ENCODE measurements at places on chromosomes 2 and 18.

- no peak for DNase-seq
Measured at GRCh38 chr2:33372940-33373553, 103.4 kb upstream of the RASGRP3 start.

DNA sequence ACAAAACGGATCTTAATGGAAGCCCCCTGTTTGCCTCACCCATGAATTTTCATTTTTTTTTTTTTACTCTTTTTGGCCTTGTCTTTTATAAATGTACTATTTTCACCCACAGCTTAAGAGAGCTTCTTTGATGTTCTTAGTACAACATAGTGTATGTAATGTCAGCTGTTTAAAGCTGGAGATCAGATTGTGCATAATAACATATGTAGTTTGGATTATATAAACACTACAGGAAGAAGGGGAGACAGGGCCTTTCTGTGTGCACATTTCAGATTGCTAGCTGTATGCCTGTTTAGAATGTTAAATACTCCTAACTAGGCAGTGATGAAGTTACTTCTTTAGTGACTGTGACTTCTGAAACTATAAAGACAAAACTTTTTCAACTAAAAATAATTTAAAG is 2.1 kb upstream of the TANC1 start:
- DNase-seq = no peak

- no peak for DNase-seq
Measured at GRCh38 chr2:11498543-11499034, 32.6 kb upstream of the E2F6 start.

GRCh38 chr2:173435574-173435973 is 80.9 kb downstream of the CDCA7 start:
- no peak for DNase-seq

DNA sequence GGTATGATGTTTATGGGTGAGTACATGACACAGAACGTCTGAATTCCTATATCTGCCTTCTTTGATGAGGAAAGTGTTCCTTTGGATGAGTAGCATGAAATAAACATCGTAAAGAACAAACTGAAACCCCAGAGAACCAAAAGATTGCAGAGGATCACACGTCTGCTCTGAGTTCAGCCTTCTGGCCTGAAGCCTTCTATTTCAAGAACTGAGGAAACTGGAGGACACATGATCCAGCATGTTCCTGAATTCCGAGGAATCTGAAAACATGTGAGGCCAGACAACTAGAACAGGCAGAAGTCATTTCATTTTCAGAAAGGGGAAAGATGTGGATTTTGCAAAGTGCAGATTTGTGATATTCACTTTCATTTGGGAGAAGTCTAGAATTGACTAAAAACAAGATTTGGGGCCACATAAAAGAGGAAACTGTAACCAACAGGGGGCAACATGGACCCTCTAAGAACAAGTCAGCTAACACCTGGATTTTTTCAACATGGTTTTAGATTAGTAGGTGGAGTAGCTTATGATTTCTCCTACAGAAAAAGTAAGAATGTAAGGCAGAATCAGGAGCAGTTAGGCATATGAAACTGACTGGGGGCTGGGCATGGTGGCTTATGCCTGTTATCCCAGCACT is 8.3 kb downstream of the SULT6B1 start:
- DNase-seq = no peak

DNA sequence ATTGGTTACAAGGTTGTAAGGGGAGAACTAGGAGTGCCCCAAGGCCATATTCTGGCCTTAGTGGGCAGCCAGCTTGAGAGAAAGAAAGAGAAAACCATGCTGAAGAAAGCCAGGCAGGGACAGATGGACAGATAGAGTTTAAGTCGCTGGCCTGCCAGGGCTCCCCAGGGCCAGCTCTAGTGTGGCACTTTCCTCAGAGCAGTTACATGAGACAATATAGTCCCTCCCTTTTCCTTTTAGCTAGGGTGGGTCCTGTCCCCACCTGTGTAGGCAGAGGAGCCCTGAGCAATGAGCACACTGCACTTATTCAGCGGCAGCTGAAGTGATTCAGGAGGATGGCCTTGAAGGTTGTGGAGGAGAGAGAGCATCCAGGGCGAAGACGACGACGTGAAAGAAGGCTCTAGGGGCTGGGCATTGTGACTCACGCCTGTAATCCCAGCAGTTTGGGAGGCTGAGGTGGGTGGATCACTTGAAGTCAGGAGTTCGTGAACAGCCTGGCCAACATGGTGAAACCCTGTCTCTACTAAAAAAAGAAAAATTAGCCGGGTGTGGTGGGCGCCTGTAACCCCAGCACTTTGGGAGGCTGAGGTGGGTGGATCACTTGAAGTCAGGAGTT is 152.0 kb upstream of the SLC1A4 start:
- no peak for DNase-seq

DNA sequence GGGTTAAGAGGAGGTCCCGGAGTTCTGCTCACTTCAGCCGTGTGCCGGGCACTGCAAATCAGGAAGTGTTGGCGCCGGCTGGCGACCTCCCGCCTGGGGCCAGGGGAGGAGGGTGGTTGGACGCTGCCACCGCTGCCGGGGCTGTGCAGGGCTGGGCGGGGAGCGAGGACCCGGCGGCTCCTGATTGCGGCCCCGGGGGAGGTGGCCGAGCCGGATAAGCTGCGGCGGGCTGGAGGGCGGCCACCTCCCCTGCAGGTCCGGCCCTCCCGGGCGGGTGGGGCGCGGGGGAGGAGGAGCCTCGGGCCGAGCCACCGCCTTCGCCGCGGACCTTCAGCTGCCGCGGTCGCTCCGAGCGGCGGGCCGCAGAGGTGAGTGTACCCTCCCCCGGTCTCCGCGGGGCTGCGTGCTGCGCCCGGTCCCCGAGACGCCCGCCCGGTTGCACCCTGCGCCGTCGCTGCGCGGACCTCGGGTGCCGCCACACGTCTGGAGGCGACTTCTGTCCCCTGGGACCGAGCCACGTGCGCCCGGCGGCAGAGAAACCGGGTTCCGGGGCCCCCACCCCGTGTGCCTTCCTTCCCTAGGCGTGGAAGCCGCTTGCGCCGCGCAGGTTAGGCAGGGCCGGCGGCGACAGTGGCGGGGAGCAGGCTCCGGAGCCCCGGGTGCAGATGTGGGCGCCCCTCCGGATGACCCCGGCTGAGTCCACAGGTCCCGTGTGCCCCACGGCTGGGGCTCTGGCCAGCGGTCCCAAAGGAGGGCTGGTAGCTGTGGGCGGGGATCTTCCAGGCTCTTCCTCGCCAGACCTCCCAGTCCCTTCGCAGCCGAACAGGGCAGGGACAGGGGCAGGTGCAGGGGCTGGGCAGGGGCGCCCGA is at the start of gene STEAP3:
Gene STEAP3 (plus strand): TSS at position 314 of the 870 bp plus-strand sequence. CDS start 7,179 bp downstream, outside the sequence.
- DNase-seq = no peak

- DNase-seq = no peak
Measured at GRCh38 chr2:174554529-174555150, 43.0 kb downstream of the WIPF1 start.

GRCh38 chr2:95047629-95048510 is 22.4 kb downstream of the MAL start:
- no peak for DNase-seq

GRCh38 chr2:118049816-118050140 is 35.9 kb upstream of the CCDC93 start:
- DNase-seq = no peak

DNA sequence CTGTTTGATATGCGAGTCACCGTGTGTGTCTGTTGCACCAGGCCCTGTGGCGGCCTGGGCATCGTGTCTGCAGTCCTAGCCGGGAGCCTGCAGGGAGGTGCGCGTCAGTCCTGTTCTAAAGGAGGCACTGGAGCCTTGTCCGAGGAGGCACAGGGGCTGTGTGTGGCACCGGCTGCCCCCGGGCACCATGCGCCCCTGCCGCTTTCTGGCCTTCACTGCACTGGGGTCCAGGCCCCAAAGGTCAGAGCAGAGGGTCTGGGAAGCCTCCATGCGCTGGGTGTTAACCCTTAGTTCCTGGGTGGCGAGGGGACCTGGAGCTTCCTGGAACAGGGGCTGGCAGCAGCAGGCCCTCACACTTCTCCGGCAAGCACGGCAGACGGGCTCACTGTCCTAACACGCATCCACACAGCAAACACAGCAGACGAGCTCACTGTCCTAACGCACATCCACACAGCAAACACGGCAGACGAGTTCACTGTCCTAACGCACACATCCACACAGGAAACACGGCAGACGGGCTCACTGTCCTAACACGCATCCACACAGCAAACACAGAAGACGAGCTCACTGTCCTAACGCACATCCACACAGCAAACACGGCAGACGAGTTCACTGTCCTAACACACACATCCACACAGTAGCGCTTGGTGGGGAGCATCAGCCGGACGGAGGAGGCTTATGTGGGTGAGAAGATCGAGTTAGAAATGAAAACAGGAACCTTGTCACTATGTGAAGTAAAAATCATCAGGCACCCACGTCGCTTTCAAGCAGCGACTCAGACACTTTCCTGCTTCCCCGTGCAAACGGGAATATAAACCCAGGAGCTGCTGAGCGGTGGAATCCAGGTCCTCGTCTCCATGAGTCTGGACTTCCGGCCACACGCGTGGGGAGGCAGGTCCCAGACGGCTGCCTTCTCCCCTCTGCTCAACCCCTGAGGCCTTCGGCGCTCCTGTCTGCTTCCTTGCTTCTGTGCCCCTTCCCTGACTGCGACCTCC is 65.3 kb downstream of the TPO start:
- no peak for DNase-seq

GRCh38 chr2:153474876-153475435 is 3.6 kb downstream of the RPRM start:
- no peak for DNase-seq

All from activated CD8-positive, alpha-beta memory T cell treated with anti-CD3 and anti-CD28 coated beads for 1 hour (primary cell).